ENCODE measurements at places on chromosomes 1 and 21.

DNA sequence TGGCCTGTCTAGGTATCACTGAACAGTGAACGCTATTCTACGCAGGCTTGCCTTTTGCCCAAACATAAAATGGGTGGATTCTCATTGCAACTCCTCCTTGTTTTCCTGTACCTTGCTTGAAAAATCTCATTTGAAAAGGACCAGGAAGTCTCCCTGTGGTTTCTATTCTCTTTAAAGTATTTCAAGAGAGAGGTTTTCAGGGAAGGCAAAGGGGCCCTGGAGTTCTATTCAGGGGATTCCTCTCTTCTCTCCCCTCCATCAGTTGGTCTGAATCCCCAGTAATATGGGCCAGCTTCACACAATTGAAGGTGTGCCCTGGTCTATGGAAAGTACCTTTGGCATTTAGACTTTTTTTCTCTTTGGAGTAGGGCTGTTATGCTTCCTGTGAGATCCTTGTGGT lies 311.3 kb downstream of the RGS7 start:
- DNase-seq: no peak

GRCh38 chr21:35476621-35477395 lies 427.7 kb upstream of the RUNX1 start:
- DNase-seq: no peak

- no peak for DNase-seq
These were observed 169.4 kb downstream of the ASTN1 start for GRCh38 chr1:176994931-176995596.

DNA sequence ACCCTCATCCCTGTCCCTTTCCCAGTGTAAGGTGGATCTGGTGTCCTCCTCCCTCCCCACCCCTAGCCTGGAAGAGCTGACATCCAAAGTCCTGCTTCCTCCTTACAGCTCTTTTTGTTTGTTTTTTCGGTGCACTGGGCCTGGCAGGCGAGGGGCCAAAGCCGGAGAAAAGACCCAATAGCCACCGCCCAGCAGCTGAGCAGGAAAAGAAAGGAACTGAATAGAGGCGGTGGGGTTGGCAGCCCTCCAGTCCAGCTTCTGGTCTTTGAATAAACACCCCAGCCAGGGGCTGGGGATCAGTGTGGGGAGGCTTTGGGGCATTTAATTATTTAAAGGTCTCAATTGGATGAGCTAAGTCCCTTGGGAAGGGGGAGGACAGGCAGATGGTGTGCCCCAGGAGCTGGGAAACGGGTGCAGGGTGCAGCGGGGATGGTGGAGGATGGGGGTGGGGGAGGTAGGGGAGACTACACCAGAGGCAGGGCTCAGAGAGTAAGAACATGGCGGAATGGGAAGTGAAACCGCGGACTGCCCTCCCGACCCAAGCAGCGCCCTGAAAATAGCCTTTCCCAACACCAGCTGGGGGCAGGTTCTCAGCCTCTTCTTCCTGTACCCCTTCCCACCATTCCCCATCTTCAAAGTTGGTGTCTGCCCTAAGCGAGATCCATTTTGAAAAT lies 20.2 kb downstream of the BTG2 start:
- no peak for DNase-seq

GRCh38 chr1:36602184-36602583 lies 119.5 kb upstream of the CSF3R start:
- no peak for DNase-seq

DNA sequence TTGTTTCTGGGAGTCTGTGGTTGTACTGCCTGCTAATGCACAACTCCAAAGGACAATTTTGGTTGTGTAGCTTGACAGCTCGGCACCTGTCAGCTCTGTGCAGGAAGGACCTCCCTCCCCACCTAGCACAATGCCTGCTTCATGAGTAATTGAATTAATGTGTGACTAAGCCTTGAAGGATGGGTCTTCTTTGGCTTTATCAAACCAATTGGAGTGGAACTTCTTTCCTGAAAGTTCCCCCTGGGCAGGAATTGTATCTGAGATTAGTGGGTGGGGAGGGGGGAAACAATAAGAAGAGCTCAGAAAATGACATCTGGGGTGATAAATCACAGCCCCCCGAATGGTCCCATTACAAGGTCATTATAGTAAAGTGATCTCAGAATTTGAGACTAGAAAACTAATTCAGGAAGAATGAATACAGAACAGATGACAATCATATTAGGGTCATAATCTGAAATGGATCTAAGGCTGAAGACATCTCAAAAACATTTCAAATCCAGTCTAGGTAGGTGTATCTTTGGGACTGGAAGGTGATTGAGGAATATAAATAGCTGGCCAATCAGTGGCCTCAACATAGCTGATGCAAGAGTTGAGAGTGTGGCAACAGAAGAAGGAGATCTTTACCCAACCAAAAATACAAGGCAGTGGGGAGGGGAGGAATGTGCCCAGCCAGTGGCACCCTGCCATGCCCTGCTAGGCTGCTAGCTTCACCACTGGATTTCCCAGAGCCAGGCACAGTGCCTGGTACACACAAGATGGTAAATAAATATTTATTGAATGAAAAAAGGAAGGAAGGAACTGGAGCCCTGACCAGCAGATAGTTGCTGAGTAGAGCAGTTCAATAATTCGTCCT lies 10.1 kb upstream of the SESN2 start:
- DNase-seq: peak; percentile 27

GRCh38 chr1:198018529-198018928 lies 101.4 kb downstream of the LHX9 start:
- no peak for DNase-seq

GRCh38 chr1:213984387-213985208 lies 3.2 kb upstream of the PROX1 start:
- DNase-seq: no peak

GRCh38 chr21:45993210-45994085 lies 11.9 kb downstream of the COL6A1 start:
- DNase-seq: no peak

DNA sequence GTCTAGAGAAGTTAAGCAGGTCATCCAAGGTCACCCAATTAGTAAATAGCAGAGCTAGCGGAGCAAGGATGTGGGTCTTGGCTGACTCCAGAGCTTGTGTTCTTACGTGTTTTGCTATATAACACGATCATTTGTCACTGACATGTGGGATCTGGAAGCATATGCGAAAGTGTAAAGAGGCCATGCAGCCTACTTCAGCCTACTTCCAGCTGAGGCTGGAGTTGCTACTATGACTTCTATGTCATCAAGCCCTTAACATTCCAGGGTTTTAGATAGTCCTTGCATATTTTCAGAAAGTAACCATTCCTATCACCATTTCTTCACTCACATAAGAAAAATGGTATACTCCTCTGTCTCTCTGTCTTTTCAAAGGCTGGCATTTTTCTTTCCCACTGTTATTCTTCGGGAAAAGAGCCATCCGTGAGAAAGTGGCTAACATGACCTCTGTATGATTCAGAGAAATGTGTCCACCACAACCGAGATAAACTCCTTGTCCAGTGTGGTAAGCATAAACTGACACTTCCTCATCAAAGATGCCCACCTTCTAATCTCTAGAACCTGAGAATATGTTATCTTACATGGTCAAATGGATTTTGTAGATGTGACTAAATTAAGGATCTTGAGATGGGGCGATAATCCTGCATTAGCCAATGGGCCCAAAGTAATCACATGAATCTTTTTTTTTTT lies 24.0 kb upstream of the ABL2 start:
- DNase-seq: no peak

DNA sequence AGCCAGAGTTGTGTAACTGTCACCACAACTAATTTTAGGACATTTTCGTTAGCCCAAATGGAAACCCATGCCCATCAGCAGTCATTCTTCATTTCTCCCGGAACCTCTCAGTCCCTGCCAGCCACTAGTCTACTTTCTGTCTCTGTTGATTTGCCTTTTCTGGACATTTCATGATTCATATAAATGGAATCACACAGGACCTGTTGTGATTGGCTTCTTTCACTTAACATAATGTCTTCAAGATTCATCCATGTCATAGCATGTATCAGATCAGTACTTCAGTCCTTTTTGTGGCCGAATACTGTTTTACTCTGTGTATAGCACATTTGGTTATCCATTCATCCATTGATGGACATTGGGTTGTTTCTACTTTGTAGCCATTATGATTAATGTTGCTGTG lies 7.1 kb downstream of the SLC66A1 start:
- DNase-seq: no peak

DNA sequence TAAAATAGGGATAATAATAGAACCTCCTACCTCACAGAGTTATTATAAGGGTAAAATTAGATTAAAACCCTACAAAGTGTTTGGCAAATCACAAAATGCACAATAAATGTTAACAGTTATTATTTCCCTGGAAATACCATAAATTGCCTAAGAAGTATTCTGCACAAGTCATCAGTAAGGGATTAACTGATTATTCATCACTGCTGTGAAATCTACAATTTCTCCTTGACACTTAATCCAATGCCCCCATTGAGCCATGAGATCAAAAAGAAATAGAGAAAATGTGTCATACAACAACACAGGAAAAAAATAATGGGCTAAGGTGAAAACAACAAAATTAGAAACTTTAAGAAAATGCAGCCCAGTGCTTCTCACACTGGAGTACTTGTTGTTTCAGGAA lies 6.7 kb upstream of the SEC16B start:
- DNase-seq: no peak

- DNase-seq: no peak
These were observed 79.3 kb upstream of the WARS2 start for GRCh38 chr1:119219711-119220110.

- peak; percentile 66 for DNase-seq
These were observed 467 bp downstream of the THRAP3 start for GRCh38 chr1:36224537-36225282.

DNA sequence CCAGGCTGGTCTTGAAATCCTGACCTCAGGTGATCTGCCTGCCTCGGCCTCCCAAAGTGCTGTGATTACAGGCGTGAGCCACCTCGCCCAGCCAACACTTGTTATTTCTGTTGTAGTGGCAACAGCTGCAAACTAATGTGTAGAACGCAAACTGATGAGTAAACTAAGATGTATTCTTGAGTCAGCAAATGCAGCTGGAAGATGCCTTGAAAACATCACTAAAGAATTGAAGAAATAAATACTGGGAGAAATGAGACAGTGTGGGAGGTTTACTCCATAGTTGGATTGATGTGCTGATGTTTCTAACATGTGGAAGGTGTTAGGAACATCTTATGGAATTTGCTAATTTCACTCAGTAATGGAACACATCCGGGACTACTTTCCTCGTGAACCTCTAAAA lies 61.3 kb upstream of the KCNE2 start:
- DNase-seq: no peak

GRCh38 chr1:213448776-213449175 lies 397.7 kb downstream of the RPS6KC1 start:
- DNase-seq: no peak

DNA sequence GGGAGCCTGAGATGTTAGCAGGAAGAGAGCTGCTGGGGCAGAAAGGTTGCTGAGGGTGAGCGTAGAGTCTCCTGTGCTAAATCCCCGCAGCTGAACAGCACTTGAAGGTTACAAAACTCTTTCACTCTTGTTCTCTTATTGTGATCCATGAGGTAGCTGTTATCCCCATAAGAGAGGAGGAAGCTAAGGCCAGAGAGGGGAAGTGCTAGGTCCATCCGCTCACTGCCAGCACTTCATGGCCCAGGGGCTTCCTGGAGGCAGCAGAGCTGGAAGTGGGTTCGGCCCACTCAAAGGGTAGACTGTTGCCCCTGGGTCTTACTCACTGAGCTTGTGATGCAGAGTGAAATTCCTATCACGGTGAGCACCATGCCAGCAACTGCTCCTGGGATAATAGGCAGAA lies 5.6 kb downstream of the TMEM234 start:
- DNase-seq: no peak

- DNase-seq: peak; percentile 95
These were observed 50.9 kb downstream of the HTR6 start for GRCh38 chr1:19715334-19716203.

- no peak for DNase-seq
These were observed 408 bp downstream of the LMO4 start for GRCh38 chr1:87329051-87329525.

- no peak for DNase-seq
These were observed 20.3 kb downstream of the AJAP1 start for GRCh38 chr1:4674676-4675075.

- DNase-seq: peak; percentile 92
These were observed at the start of gene DUSP12 for GRCh38 chr1:161749509-161750407. Gene DUSP12 (plus strand): TSS chr1:161749786. CDS start chr1:161749802, 16 bp downstream.

DNA sequence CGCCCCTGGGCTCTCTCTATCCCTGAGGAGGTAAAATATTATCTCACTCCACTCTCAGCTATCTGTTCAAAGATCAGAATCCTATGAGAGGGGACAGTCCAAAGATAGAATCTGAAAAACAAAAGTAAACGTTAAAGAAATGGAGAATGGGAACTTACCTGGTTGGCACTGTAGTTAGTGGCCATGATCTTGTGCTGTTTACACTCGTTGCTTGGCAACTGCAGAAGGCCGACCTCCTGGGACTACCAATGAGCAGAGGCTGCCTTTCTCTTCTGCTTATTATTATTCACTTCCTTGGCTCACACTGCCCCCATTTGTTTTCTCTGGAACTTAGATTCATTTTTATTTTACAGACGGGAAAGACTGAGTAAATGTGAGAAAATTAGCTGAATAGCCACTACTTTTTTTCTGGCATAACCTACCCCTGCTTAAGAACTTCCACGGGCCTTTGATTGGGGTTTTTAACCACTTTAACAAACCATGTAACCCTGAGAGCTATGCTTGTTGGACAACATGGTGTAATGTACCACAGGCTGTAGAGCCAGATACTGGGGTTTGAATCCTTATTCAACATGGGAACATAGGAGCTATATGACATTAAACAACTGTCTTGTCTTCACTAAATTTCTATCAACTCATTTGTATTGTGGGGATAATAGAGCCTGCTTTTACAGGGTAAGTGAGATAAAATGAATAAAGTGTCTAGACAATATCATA lies at the start of gene CFAP126:
Gene CFAP126, minus strand, starts transcription at position 193 of the 717 bp plus-strand sequence. Its CDS starts 8 bp downstream, at position 185.
- DNase-seq: no peak

- no peak for DNase-seq
These were observed 58.2 kb downstream of the TGFB2 start for GRCh38 chr1:218403300-218403699.

DNA sequence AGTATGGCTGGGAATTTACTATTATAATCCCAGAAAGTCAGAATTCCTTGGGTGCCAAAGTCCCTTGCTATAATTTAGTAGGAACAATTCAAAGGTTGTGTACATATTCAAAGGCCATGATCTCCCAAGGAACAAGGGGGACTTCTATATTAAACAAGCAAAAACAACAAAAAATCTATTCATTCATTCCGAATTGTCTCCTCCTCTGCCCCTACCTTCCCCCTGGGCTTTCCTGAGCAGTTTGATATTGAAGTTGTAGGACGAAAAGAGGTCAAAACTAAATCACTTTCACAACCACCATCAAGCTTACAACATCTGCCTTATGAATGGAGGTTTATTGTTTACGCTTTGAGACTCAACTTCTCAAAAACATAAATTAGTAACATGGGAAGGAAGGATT lies 35.3 kb upstream of the SOD1 start:
- DNase-seq: no peak

- DNase-seq: no peak
These were observed 139.3 kb upstream of the PALMD start for GRCh38 chr1:99506631-99507030.

- no peak for DNase-seq
These were observed 9.2 kb downstream of the CSMD2 start for GRCh38 chr1:34155860-34156259.

Measured in neuronal stem cell (in vitro differentiated cells).